ENCODE measurements at places on chromosomes 6 and 20.

- no peak for DNase-seq
Measured at GRCh38 chr6:12751694-12752325, 35.2 kb downstream of the PHACTR1 start.

DNA sequence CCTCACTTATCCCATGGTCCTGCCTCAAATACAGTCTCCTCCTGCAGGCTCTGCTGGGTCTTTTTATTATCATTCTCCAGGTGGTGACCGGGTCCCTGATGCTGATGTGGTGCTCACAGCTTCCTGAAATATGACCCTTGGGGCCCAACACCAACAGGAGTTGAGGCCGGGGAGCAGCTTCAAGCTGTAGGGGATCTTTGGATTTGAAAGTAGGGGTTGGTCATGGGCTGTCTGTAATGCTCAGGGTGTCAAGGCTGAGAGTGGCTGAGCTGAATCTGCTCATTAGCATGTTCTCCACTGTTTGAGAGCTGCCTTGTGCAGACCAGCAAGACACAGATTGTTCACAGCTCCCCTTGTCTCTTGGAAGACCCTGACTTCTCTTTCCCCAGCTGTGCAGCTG, 35.5 kb downstream of the HLA-F start:
- DNase-seq, result no peak

- DNase-seq, result no peak
Measured at GRCh38 chr6:98633886-98634285, 200.5 kb upstream of the POU3F2 start.

GRCh38 chr6:85703406-85703805, 60.7 kb upstream of the SYNCRIP start:
- DNase-seq, result no peak

DNA sequence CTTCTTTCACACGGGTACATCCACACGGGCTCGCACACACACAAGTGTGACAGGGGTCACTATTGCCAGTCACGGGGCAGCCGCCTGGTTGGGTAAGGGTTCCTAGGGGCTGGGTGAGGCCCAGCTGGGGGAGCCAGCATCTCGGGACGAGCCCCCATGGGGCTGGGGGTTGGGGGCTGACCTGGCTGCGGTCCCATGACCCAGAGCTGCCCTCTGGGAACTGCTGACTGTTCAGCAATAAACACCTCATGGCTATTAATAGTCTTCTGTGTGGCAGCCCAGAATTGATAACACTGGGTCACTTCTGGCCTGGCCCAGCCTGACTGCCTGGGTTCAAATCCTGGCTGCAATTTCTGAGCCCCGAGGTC, 23.8 kb downstream of the VEGFA start:
- no peak for DNase-seq

DNA sequence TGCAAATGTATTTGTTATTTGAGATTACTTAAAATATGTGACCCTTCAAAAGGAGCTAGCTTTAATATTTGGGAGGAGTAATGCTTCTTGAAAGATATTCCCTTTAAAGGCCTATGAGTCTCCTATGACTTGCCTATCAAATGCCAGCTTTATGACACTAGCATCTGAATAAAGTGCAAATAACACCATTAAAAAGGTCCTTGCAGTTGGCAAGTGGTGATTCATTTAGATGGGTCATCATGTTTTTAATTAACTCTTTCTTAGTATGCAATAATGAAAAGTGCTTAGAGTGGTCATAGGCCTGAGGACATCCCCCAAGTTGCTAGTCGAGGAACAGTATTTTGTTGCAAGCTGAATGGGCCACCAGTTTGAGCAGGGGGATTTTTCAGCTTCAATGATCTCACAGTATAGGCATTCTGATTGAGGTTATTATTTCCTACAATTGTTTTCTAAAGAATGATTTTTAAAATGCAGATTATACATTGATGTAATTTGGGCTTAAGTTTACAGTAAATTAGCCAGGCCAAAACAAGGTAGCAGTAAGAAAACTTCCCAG, 3.7 kb upstream of the CD2AP start:
- DNase-seq, result no peak

GRCh38 chr20:2657674-2658073, 5.2 kb downstream of the NOP56 start:
- no peak for DNase-seq

- DNase-seq, result no peak
Measured at GRCh38 chr20:63941282-63942081, 14.7 kb downstream of the UCKL1 start.

GRCh38 chr20:12617076-12617475, 391.7 kb upstream of the SPTLC3 start:
- no peak for DNase-seq

GRCh38 chr6:33429750-33430052, 9.8 kb downstream of the SYNGAP1 start:
- DNase-seq, result no peak

DNA sequence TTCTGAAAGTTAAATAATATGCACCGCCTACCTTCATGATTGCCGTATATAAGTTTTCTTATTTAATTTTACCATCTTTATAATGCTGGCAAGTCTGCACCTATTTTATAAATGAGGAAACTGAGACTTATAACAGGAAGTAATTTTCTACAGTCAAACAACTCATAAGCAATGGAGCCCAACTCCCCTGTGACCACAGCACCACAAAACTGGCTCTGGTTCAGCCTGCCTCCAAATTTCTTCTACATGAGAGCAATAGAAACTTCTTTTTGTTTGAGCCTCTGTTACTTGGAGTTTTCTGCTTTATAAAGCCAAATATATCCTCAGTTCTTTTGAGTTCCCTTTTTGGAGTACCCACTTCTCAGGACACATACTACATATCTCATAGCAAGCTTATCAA, 131.1 kb upstream of the HSF2 start:
- DNase-seq, result no peak

DNA sequence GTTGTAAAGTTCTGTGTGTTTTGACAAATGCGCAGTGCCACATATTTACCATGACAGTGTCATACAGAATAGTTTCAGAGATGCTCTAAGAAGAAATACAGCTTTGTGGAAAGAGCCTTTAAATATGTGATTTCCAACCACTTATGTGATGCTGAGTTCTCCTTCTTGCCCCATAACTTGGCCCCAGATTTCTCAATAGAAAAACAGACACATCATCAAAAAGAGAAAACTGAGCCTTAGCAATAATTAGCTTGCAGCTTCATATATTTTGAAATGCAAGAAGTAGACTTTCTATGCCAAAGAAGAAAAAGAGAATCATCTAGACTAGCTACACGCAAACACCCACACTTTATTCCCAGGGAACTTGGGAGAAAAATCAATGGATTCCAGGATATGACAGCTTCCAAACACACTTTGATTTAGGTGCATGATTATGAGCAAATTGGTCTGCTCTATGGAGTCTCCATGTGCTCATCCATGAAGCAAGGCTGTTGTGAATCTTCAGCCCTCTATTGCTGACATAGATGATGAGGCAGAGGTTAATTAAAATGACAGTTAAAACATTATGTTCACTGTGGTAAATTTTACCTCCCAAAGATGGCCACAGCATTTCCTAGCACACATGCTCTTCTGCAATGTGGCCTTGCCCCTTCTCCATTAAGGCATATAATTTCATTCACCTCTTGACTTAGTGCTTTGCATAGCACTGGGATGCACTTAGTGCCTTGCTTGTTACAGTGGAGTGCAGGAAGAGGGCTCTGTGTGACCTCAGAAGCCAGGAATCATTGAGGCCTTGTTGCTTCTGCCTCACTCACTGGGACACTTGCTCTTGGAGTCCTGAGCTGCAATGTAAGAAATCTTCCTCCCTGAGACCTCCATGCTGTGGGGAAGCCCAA, 174.6 kb downstream of the SYNDIG1 start:
- no peak for DNase-seq

DNA sequence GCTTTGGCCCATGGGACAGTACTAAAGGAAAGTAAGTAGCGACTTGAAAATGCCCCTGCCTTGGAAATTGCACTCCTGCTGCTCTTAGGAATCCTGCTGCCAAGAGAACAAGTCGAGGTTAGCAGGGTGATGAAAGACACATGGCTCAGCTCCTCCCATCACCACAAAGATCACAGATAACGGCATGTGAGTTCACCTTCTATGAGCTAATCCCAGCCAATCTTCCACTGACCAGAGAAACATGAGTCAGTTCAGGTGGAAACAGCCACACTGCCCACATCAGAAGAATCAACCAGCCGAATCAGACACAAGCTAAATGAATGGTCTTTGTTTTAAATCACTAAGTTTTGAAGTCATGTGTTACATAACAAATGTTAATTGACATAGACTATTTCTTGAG, 106.3 kb downstream of the PRKN start:
- DNase-seq, result no peak

DNA sequence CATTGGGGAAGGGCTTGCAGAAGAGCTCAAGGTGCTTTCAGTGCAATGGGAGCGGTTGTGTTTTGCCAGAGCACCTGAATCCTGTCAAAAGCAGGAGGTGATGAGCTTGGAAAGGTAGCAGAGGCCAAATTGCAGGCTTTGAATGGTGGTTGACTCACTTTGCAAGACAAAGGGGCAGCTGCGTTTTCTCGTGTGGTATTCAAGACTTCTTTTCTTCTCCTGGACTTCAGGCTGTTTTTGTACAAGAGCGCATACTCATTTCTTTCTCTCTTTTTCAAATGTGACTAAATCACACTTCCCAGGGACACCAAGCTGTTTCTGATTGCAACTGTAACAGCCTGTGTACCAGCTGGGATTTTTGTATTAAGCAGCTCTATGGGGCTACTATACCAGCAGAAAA, 32.3 kb downstream of the GHRH start:
- no peak for DNase-seq

GRCh38 chr20:36311854-36312723, 6.0 kb downstream of the DLGAP4 start:
- no peak for DNase-seq

- DNase-seq, result no peak
Measured at GRCh38 chr6:134706806-134707205, 243.1 kb downstream of the ALDH8A1 start.

DNA sequence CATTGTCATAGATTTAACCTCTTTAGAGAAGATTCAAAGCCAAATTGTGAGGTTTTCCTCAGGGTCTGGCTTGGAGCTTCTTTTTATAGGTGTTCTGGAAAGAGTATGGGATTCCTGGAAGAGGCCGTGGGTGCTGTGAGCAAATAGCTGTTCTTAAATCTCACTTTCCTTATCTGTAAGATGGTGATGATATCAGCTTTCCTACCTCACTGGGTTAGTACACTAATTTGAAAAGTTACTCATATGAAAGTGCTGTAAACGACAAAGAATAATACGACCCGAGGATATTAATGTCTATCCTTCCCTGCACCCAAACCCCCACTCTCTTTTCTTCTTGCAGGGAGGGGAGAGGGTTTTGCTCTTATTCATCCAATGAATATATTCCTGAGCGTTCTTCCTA, 116.9 kb upstream of the ENPP5 start:
- DNase-seq, result no peak

- no peak for DNase-seq
Measured at GRCh38 chr20:10807013-10807412, 133.2 kb upstream of the JAG1 start.

DNA sequence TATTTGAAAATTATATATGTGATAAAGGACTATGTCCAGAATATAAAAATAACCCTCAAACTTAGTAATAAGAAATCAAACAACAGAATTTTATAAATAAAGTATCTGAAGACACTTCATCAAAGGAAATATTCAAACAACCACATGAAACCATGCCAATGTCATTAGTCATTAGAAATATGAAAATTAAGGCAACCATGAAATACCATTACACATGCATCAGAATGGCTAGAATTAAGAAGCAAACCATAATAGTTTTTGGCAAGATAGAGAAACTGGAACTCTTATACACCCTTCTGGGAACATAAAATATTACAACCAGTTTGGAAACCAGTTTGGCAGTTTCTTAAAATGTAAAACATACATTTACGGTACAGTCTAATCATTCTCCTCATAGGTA, 137.2 kb upstream of the ADGRB3 start:
- no peak for DNase-seq

DNA sequence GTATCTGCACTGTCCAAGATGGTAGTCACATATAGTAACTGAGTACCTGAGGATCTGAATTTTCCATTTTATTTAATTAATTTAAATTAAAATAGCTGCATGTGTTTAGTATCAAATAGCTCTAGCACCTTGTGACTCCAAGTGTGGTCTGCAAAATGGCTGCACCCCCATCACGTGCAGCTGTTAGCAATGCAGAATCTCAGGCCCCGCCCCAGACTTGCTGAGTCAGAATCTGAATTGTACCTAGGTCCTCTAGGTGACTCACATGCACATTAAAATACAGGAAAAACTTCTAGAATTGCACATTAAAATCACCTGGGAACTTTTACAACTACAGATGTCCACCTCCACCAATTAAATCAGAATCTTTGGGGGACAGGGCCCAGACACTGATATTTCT, 19.2 kb upstream of the FAM83C start:
- no peak for DNase-seq

- DNase-seq, result no peak
Measured at GRCh38 chr6:137496368-137496767, 2.2 kb upstream of the OLIG3 start.

DNA sequence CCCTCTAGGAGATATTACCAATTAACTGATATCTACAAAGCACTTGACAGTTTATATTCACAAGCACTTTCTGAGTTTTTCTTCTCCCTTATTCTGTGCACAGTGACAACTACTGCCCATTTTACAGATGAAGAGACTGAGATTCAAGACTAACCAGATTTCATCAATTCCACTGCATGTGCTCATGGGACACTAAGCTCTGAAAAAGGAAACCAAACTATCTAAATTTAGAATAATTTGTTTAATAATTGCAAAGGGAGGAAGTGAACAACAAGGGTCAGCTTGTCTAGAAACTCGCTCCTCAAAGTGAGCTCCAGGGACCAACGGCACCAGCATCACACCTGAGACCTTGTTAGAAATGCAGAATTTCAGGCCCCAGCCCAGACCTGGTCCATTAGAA, 50.8 kb upstream of the MYLIP start:
- DNase-seq, result no peak

GRCh38 chr6:5898563-5898962, 108.2 kb downstream of the NRN1 start:
- DNase-seq, result no peak

DNA sequence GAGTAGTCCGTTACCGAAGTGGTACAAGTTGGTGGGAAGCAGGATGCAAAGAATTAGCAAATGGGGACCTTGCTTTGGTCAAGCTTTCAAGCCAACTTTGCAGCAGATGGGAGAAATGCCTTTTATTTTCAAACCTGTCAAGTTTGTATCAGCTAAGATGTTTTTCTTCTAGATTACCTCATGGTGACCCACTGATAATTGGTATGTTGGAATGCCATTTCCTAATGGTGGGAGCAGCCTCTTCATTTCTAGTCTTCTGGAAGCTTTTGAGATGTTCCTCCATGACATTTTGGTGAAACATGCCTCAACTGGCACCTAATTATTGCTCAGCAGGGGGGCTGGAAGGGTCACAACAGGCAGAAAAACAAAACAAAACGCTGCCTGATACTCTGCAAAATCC, 43.7 kb downstream of the ADNP start:
- DNase-seq, result no peak

- DNase-seq, result no peak
Measured at GRCh38 chr6:25180630-25181349, 98.4 kb upstream of the CARMIL1 start.

All from posterior cingulate gyrus (tissue), 11 donors.